ENCODE measurements at places on chromosomes 5 and 9.

DNA sequence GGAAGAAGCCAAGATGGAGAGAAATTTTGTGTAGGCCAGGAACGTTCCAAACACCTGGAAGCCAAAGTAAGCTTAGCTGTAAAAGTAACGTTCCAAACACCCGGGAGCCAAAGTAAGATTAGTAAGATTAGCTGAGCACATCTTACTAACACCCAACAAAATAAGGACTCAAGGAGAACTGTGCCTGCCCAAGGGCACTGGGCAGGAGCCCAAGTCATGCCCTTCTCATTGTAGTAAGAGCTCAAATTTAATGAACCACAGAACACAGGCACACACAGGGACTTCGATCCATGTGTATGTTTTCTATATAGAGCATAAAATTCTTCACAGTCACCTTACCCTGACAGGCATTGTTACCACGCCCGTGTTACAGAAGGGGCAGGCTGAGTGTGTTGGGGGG, 36.1 kb upstream of the NXNL2 start:
- DNase-seq: no peak

DNA sequence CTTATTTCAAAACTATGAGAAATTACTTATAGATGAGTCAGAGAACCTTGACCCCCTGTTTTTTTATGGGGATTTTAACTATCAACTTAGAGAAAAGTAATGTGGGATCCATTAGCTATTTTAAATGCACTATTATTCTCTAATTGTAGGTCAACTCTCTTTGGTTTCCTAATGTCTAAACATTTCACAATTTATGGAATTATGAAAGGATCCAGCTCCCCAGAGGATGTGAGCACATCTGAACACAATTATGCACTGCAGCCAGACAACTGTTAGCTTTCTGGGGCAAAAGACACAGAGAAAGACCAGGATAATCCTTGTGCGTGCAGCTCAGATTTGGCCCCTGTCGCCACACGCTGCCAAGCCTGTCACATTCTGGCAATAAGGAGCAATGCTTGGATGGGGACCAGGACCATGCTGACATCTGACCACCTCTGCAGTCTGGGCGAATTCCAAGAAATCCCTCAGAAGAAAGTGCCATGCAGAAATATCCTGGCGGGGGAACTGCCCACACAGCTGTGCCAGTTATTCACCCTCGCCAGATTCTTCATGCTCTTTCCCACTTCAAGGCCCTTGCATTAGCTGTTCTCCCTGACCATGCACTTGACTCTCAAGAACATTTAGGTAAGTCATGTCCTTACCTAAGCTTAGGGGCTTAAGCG, 22.2 kb upstream of the CMBL start:
- DNase-seq: peak; percentile 7

DNA sequence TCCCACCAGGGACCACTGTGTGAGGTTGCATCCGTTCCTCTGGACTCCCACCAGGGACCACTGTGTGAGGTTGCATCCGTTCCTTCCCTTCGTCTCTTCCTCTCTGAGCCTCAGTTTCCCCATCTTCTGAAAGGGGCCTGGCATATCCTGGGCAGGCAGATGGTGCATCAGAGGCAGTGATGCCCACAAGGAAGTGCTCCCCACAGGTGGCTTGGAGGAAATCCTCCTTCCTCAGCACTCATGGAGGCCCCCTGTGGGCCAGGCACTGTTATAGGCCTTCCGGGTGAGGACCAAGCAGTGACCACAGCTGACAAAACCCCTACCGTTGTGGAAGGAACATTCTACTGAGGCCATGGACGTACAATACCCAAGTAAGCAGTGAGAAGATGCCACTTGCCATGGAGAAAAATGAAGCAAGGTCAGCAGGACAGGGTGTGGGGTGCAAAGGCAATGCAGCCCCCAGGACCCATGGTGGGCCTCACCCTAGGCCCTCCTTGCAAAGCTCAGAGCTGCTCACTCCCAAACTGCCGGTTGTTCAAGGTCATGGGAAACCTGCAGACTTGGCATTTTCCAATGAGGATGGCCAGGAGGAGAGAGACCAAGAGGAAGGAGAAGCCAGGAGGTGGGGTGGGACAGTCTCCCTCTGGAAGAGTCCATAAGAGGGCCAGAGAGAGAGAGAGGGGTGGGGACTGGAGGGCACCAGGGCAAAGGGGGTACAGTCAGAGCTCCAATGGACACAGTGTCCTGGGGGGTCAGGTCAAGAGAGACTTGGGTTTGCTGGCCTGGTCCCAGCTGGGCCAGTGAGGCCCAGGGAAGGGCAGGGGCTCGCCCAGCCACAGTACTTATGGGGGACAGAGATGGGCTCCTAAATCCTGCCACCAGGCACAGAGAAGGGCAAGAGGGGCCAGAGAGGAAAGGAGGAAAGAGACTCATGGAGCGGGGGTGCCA, 51.1 kb downstream of the C9orf50 start:
- no peak for DNase-seq

GRCh38 chr5:176441921-176442323, 6.3 kb upstream of the FAF2 start:
- DNase-seq: no peak

DNA sequence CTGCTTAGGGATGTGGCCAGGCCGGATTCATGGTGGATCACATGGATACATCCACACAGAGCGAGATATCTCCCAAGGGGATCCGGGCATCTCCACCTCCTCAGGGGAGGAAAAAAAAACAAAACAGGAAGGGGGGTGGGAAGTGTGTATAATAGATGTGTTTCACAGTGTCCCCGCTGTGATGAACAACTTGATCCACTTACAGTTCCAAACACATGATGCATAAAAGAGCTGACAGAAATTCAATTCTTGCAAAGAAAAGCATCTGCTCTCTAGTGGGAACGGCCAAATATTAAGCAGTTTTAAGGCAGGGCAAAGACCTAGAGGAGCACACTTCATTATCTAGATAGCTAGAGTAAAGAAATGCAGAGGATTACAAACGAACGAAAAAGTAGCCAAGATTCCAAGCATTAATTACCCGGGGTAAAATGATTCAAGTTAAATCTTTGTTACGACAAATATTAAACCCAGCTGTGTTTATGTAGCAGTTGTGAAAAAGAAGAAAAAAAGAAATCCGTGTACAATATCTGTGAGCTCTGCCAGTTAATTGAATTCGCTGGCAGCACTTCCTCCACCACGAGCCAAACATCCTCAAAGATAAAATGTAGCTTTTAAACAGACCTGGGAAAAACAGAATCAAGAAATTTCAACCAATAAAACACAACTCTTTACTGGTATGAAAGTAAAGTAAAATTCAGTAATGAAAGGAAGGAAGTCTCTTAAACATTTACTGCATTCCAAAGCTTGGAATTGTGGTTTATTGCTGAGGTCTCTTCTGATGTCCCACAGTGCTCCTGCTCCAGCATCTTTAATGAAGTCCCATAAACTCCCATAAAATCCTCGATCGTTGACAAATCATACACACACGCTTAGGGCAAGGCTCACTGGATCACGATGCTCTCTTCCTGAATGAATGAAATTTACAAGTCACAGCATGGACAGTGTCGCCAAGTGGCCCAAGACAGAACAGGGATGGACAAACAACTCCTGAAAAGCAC, 213.0 kb downstream of the CRB2 start:
- DNase-seq: no peak

DNA sequence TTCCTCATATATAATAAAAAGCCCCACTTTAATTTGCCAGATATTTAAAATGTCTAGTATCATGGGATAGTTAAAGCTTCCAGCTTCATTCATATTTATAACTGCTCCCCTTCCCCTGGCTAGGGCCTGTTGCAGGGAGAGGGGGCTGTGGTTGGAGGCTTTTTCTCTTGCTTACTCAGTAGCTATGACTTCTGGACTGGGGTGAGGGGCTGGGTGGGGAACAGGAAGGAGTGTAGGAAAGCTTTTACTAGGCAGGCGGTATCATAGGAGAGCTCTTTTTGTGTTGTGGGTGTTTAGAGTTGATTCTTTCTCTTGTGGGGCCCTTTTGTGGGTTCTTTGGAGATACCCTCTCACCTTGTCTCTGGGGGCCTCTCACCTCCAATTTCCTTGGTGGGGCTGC, 39.4 kb downstream of the PIP5K1B start:
- no peak for DNase-seq

- no peak for DNase-seq
Measured at GRCh38 chr9:109640580-109641371, 139.2 kb upstream of the PALM2AKAP2 start.

- DNase-seq: peak; percentile 59
Measured at GRCh38 chr5:117454716-117455212, 880.1 kb upstream of the SEMA6A start.

DNA sequence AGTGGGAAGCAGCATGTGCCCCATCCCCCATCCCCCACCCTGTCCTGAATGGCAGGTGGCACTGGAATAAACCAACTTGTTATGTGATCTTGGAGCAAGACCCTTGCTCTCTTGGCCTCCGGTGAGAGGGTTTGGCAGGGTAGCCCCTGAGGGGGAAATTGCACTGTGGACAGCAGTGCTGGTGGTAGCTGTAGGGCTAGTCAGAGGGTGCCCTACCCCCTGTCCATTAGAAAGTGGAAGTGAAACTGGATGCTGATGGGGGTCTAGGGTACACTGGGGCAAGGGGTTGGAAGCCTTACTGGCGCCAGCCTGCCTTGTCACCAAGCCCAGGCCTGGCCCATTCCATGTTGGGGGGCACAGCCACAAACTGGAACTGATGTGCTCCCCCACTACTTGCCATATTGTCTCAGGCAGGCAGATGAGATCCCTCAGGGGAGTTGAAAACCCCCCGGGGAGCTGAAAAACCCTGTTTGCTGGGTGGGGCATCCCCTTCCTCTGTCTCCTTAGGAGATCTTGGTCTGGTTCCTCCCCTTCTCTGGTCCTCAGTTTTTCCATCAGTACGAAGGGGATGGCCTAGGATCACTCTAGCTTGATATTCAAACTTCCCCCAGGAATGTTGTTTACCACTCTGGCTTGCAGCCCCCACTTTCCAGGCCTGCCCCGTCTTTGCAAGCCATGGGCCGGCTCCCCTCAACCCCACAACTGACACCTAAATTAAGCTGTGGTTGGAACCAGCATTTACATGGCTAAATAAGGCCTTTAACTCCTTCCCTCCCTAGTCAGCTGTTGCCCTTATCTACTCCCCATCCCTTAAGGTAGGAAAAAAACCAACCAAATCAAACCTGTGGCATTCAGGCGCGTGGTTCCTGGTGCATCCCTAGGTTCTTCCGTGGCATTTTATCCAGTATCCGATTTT, 14.4 kb upstream of the SYNPO start:
- DNase-seq: no peak

DNA sequence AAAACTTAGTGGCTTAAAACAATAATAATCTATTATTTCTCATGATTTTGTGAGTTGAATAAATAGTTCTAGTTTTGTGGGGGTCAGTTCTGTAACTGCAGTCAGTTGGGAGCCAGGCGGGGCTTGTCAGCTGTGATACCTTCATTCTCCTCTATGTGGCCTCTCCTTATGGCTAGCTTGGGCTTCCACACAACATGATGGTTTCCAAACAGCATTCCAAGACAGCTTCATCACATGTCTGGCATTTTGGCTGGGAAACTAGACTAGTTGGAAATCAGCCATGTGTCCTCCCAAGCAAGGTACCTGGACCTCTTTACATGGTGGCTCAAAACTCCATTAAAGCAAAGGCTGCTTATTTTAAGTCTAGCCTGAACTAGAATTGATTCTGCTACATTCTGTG, 61.4 kb upstream of the RANBP3L start:
- DNase-seq: no peak

DNA sequence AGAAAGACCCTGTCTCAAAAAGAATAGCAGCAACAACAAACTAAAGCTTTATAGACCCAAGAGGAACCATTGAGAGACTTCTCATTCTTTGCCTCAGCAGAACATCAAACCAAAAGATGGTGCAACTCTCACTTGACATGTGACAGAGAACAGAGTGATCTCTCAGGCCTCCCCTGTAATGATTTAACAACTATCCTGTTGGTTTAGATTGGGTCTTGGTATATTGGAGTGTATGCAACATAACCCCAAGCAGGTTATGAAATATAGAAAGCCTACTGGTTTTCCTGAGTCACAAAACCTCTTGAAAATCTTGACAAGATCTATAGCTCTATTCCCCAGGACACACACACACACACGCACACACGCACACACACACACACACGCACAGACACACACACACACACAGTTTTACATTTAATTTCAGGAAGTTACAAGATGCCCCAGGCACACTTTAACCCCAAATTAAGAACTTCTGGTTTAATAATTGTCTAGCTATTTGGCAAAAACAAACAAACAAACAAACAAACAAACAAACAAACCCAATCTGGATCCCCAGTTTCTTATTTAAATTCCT, 6.5 kb upstream of the FGF1 start:
- DNase-seq: no peak

DNA sequence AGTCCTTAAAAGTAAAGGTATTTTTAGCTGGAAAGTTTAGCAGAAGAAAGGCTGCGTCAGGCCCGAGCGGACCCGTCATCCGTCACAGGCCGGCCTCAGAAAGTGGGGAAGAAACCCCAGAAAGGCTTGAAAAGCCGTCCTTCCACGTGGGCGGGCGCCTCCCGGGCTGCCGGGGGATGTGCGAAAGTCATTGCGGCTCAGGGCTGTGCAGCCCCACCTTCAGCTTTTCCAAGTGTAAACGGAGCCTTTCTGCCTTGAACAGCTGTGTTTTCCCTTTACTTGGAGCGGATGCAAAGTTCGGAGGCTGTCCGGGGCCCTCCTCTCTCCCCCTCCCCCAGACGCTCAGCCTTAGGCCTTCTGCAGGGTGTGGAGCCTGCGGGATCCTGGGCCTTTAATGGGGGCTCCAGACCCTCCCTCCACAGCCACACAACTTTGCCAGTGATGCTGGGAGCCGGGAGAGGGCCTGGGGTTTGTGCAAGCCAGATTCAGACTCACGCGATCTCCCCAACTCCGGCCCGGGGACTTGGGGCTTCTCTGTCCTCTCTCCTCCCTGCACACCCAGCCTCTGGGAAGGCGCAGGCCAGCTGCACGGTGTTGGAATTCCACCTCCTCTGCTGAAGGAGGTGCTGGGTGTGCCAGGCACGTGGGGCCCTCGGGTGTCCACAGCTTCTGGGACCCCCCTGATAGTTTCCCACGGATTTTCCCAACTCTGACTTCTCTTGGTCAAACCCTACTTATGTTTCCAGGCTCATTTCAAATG, 95.5 kb upstream of the RAPGEF1 start:
- DNase-seq: no peak

DNA sequence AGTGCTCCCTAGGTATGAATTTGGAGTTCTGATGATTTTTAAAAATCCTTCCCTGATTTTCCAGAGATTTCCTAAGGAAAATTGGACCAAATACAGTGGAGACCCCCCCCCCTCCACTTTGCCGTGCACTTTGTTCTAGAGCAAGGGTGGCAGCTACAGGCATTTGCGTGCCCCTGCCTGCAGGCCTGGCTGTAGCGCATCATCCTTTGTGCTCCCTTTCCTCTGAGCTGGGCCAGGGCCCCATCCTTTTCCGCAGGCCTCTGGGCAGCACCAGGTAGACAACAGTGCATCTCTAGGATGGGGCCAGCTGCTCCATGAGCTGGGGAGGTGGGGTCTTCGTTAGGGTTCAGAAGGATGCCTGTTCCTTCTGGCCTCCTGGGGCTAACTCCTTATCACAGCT, 39.6 kb downstream of the TRIO start:
- no peak for DNase-seq

DNA sequence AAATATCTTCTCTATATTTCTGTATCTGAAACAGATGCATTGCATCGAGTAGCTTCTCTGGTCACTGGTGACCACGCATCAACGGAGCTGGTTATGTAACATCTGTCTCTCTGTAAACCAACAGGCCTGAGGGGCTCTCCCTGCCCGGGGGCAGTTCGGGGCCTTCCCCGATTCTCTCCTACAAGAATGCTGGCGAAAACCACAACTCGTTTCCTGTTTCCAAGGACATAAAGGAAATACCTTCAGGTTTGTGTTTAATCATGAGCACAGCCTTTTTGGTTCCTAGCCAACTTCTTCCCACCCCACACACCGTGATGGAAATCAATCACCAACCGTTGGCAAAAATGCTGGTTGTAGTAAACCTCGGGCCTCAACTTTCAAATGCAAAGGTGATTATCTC, 25.1 kb downstream of the GDNF start:
- no peak for DNase-seq
